ENCODE measurements at places on chromosomes 1 and 21.

DNA sequence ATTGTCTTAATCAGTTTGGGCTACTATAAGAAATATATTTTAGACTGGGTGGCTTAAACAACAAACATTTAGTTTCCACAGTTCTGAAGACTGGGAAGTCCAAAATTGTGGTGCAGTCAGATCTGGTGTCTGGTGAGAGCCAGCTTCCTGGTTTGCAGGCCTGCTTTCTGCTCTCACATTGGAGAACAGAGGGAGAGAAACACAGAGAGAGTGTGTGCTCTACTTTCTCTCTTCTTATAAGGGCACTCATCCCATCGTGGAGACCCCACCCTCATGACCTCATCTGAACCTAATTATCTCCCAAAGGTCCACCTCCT, 4.1 kb downstream of the LEPR start:
- ATAC-seq: no peak

GRCh38 chr1:55087439-55087838, 48.1 kb downstream of the PCSK9 start:
- ATAC-seq: no peak

- no peak for ATAC-seq
These were observed 38.1 kb upstream of the GREM2 start for GRCh38 chr1:240649733-240650721.

GRCh38 chr1:228989992-228990827, 254.9 kb downstream of the RHOU start:
- no peak for ATAC-seq

- no peak for ATAC-seq
These were observed 19.0 kb downstream of the MAGI3 start for GRCh38 chr1:113409363-113409762.

GRCh38 chr1:92822879-92823278, 9.0 kb upstream of the RPL5 start:
- no peak for ATAC-seq

- no peak for ATAC-seq
These were observed 65.0 kb downstream of the ABL2 start for GRCh38 chr1:179164494-179164893.

GRCh38 chr1:960363-961131, at the start of gene KLHL17:
Gene KLHL17, plus strand, starts transcription at chr1:960584. Its CDS starts 110 bp downstream, at chr1:960694.
- peak; percentile 65 for ATAC-seq

DNA sequence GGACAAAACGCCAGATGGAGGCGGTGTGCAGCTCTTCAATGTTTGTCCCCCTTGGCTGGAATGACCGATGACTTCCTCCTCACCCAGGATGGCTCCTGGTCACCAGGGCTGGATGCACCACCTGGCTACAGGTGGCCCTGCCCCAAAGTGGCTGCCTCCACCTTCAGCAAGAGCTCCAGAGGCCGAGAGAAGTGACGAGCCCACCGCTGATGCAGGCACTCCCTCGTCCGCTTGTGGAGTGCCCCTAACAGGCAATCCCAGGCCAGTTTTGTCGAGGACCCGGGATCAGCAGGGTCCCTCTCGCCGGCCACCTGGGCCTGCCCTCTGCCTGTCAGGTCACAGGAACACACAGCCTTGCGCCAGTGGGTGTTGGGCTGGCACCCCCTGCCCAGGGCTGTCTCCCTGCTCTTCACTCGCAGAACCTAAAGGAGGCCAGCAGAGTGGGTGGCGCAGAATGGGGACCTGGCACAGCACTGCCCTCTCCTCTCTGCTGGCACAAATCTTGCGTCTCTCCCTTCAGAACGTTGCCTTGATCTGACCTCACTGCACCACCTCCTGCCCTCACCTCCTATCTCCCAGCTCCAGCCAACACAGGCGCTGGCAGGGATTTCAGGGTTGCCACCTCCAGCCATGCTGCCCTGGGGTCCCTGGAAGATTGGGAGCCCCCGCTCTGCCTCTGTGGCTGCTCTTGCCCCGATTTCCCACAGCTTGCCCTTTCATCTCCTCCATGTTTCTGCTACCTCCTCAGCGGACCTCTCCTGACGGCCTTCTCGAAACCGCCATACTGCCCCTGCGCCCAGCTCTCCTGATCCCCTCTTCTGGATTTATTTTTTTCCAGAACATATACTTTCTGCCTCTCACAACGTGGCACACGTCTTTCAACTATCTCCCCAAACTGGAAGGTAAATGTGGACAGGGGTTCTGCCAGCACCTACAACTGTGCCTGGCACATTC, 38.6 kb downstream of the SLC45A1 start:
- no peak for ATAC-seq

GRCh38 chr21:26588446-26588845, 15.4 kb upstream of the CYYR1 start:
- ATAC-seq: no peak

DNA sequence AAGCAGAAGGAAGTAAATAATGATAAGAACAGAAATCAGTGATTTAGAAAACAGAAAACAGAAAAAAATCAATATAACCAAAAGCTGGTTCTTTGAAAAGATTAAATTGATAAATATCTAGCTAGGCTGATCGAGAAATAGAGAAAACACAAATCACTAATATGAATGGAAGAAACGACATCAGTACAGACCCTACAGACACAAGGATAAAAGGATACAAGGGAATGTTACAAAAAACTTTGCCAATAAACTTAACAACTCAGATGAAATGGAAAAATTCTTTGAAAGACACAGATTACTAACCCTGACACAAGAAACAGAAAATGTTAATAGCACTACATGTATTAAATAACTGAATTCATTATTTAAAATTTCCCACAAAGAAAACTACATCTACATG, 6.3 kb upstream of the ARHGAP29 start:
- ATAC-seq: no peak

DNA sequence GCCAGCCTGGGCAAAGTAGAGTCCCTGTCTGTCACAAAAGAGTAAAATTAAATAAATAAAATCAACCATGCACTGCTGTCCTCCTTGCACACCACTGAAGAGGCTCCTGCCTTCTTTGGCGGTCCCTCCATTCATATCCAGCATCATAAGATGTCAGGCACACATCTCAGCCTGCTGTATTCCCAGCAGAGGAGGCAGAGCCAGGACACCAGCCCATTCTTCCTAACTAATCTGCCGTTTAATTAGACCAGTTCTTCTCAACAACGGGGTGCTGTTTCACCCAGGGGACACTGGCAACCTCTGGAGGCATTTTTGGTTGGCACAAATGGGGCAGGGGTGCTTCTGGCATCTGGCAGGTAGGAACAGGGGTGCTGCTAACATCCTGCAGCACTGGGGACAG, 119.7 kb downstream of the ETS2 start:
- no peak for ATAC-seq

DNA sequence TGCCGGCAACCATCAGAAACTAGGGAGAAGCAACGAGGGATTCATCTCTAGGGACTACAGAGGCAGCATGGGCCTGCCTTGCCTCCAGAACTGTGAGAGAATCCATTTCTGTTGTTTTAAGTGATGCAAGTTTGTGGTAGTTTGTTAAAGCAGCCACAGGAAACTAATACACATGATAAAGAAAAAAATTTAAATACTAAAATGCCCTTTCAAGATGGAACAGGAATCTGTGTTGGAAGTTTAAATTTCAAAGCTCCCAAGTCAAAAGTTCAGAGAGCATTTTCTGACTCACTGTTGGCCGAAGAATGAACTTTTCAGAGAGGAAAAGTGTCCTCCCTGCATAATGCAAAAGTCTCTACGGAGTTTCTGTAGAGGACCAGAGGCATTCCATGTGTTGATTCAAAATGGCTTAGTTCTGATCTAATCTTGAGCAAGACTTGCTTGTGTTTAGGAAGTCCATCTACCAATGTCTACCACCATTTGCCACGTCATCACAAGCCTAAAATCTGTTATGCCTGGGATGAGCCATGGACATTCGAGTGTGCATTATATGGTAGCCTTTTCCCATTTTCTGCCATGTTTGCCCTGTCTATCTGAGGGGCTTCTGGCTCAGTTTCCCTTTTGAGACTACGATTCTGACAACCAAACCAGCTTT, 22.4 kb upstream of the ARHGAP29 start:
- no peak for ATAC-seq

DNA sequence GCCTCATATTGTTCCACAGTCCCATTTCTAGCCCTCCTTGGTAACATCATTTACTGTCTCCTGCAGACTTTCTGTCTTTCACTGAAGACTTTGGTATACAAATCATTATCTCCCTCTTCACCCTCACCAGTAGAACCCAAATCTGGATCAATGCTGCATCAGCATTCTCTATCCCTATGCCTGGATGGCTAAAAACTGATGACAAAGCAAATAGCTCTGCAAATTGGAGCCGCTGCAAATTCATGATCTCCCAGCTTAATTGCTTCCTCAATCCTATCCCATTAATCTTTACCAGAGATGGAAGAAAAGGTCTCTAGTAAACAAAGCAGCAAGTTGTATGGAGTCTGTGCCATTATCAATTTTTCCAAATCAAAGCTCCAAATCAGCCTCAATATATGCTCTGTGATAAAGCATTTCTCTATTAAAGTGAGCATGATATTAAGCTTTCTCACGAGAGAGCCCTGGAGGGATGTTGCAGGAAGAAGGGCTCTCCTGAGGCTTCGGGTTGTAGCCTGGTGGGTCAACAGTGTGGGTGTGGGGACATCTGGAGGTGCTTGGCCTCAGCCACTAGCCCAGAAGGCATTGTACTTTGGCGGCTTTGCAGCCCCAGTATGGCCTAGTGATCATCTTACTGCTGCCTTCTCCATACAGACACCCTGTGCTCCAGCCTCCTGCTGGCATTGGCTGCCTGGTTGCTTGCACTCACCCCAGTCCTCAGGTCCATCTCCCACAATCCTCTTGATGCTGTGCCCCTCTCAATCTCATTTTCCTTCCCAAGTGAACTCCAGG, 46.2 kb upstream of the COL24A1 start:
- no peak for ATAC-seq

DNA sequence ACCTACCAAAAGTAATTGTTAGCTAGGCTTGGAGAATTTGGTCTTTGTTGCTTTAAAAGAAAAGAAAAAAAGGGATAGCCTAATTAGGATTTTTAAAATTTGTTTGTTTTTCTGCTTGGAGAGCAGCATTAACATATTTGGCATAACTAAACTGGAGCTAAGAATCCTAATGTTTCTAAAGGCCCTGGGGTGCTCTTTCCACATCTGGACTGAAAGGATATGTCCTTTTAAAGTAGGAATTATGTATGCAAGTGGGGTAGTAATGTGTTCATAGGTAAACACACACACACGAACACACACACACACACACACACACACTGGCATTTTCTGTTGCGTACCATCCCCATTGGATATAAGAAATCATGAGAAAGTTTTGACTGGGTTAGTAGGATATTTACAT, 113.9 kb downstream of the KCTD3 start:
- ATAC-seq: no peak

DNA sequence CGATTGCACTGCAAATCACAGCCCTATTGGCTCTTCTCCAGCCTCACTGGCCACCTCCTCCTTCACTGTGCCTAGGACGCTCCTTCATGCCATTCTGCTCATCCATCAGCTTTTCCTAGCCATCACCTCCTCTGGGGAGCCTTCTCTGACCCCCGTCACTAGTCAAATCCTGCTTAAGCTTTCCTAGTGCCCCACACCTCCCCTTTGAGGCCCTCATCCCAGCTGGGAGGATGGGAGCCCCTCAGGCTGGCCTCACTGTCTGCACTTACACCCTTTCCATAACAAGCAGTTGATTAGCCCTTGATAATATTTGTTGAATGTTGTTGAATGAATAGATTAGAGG, 50.7 kb downstream of the KLHDC7A start:
- ATAC-seq: no peak

DNA sequence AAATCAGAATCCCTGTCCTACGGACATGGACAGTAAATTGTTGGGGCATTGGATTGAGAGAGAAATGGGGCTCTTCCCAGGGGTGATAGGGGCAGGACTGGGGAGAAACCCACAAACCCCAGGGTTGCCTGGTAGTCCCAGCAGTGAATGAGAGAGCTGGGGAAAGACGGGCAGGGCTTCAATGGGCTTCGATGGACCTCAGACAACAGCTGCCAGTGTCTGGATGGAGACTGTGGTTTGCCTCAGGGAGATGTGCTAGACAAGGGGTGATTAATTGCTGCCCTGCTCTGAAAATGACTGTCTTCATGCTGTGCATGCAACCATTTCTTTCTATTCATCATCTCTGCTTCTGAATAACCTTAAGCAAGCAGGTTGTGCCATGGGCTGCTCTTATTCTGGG, 7.4 kb downstream of the GPR25 start:
- peak; percentile 80 for ATAC-seq

DNA sequence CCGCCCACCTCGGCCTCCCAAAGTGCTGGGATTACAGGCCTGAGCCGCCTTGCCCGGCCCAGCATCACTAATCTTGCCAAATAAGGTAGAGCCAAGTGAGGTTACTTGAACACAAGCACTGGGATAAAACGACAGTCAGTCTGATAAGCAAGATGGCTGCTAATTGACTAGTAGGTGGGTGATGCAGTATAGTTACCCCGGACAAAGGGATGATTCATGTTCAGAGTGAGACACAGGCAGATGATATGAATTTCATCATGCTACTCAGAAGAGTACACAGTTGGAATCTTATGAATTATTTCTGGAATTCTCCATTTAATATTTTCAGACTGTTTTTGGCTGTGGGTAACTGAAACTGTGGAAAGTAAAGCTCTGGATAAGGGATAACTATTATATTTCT, 178.4 kb downstream of the USP25 start:
- ATAC-seq: no peak

DNA sequence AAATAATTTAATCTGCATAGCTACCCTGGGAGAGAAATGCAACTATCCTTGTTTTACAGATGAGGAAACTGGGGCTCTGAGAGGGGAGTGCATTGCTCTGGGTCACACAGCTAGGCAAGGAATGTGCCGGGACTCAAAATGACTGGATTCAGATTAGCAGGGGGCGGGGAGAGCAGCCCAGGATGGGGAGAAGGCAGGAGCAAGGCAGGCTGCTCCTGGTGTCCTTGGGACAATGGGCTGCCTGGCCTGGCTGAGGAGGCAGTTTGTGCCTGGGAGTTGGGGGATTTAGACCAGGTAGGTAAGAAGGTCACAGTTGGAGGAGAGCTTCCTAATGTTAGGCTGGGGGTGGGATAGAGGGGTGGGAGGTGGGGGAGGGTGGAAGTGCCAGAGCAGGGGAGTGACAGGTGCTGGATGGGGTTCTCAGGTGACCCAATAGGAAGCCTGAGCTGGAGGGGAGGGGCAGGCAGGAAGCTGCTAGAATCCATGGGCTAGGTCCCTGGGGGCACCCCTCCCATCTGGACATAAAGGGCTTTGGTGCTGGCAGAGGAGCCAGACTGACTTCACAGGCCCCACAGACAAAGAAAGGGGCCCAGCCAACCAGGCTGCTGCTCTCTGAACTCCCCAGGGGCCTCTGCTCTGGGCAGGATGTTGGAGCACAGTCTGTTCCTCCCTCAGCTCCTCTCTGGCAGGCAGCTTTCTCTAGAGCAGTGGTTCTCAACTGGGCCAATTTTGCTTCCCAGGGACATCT, 29.0 kb downstream of the TRIM62 start:
- no peak for ATAC-seq
